ENCODE measurements at places on chromosomes 3 and 15.
A peak's percentile ranks its signal among the peaks of the same experiment; 100 is the strongest.

DNA sequence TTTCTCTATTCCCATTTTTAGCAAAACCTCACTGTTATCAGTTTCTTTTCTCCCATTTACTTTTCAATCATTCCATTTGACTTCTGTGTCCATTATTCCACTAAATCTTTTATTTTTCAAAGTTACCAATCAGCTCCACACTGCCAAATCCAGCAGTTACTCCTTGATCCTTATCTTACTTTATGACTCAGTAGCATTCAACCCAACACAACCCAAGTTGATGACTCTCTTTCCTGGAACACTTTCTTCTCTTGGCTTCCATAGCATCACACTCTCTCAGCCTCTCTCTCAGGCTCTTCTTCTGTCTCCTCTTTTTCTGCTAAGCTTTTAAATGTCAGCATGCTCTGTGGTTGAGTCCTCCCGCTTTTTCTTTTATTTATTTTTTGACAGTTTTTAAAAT is 36.3 kb downstream of the RASGRP1 start:
- peak; percentile 71 for DNase-seq

GRCh38 chr15:52483707-52484106 is 45.0 kb downstream of the MYO5A start:
- peak; percentile 50 for DNase-seq

- DNase-seq = no peak
Measured at GRCh38 chr3:25897019-25897418, 107.1 kb downstream of the OXSM start.

DNA sequence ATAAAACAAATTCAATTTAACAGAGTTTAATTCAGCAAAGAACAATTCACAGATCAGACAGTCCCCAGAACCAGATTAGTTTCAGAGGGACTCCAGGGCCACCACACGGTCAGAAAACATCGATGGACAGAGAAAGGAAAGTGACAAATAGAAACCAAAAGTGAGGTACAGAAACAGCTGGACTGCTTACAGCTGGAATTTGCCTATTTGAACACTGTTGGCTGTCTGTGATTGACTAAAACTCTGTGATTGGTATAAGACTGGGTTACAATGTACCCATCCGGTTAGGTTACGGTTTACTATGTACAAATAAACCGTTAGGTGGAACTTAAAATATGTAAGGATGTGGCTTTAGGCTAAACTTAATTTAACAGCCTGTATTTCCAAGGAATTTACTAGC is 30.3 kb downstream of the MOBP start:
- no peak for DNase-seq

- no peak for DNase-seq
Measured at GRCh38 chr3:150410311-150411105, 2.4 kb downstream of the TSC22D2 start.

DNA sequence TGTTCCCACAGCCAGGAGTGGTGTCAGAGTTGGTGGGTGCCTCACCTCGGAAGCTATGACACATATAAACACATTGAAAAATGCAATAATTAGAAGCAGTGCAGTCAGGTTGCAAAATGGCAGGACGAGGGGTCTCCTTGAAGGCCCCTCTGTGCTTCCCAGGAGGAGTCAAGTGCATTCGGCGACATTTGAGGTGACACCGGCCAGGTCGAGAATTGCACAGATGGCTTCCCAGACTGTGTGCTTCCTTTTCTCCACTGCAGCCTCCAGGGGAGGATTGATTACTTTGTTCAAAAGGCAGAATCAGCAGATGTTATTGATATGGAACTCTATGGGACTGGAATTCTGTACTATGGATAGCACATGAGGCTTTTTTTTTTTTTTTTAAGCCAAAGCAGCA is 163.2 kb downstream of the MINAR1 start:
- no peak for DNase-seq
